D721Med (cell line): ENCODE measurements at places on chromosomes 2 and 18.
A peak's percentile ranks its signal among the peaks of the same experiment; 100 is the strongest.

GRCh38 chr2:170212625-170213280 lies 34.8 kb downstream of the MYO3B start:
- no peak for DNase-seq

- no peak for DNase-seq
Measured at GRCh38 chr2:134281815-134282419, 28.0 kb downstream of the MGAT5 start.

GRCh38 chr2:8392098-8392866 lies 289.6 kb upstream of the ID2 start:
- no peak for DNase-seq

DNA sequence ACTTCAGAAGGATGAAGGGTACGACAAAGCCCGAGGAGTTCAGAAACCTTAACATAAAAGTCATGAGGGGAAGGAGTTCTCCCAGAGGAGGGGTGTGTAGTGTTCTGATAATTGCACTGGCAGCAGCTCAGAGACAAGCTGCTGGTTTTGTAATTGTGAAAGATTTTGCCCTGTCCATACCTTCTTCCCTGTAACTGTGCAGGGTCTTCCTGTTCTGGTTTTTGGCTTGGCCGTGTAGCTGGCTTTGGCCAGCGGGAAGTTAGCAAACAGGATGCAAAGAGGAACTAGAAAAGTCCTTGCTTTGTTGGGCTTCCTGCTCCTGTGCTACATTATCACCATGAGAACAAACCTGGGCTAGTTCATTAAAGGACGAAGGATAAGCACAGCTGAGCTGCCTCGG lies 160.8 kb downstream of the LPIN1 start:
- DNase-seq, result no peak

- peak; percentile 77 for DNase-seq
Measured at GRCh38 chr2:71530641-71531332, 77.4 kb downstream of the DYSF start.

GRCh38 chr2:241835611-241836010 lies 23.1 kb downstream of the PDCD1 start:
- no peak for DNase-seq

DNA sequence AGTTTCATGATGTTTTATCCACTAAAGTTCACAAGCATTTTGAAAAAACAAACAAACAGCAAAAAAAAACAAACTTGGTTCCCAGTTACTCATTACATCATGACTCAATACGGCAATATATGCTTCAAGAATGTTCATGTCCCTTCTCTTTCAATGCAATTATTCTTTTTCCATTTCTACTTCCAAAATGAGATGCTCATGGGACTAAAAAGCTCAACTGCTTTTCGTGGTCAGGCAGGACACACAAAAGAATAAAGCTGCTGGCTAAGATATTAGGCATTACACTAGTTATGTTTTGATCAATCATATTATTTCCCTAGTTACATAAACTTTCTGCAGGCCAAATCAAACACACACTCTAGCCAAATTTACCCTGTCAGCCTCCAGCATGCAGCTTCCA lies 301.3 kb downstream of the EPHA4 start:
- DNase-seq, result no peak

GRCh38 chr18:56327191-56327885 lies 311.1 kb downstream of the TXNL1 start:
- no peak for DNase-seq

- no peak for DNase-seq
Measured at GRCh38 chr2:152504618-152505017, 169.6 kb downstream of the FMNL2 start.

- no peak for DNase-seq
Measured at GRCh38 chr2:15546297-15547098, 14.6 kb downstream of the NBAS start.

DNA sequence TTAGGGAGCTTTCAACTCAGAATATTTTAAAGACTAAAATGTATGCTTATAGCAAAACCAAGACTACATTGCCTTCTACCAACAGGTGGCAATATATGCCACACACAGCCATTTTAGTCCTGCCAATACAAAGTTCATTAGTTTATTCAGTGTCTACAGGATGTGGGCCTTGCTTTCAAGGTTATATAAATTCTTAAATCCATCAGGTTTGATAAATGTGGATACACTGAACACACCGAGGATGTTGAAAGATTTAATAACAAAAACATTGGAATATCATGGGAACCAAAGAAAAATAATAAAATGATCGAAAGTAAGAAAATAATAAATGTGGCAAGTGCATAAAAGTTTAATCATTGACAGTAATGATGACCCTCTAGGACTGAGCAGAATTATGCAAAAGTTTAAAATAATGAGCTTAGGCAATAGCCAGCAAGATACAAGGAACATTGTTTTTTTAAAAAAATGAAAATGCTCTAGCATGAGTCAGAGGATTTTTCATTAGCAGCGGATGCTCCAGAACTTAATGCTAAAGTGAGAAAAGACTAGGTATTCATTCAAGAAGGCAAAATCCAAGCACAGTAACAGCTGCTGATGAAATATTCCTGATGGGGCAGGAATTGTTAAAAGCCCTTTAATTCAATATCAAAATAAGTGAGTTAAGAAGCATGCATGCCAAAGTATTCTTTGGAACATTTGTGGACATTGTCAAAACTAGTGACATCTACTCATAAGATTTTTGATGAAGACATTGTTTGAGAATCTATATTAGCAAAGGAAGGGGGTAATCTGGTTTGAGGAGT lies 14.2 kb downstream of the SCN9A start:
- no peak for DNase-seq

DNA sequence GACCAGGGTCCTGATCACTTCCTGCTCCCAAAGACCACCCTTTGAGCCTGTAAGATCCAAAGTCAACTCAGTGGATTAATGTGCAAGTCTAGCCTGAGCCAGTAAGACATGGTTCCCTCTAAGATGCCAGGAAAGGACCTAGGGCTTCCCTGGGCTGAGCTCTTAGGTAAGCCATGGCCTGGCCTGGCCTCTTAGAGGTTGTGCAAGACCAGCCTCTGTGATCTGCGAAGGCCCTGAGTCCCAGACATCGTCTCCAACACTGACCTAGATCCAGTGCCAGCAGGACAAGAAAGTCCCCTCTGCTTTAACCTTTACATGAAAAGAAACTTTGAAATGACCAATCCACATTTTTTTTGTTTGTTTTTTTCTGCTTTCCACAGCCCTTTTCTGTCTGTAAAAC lies 73.6 kb upstream of the CYP1B1 start:
- DNase-seq, result no peak

DNA sequence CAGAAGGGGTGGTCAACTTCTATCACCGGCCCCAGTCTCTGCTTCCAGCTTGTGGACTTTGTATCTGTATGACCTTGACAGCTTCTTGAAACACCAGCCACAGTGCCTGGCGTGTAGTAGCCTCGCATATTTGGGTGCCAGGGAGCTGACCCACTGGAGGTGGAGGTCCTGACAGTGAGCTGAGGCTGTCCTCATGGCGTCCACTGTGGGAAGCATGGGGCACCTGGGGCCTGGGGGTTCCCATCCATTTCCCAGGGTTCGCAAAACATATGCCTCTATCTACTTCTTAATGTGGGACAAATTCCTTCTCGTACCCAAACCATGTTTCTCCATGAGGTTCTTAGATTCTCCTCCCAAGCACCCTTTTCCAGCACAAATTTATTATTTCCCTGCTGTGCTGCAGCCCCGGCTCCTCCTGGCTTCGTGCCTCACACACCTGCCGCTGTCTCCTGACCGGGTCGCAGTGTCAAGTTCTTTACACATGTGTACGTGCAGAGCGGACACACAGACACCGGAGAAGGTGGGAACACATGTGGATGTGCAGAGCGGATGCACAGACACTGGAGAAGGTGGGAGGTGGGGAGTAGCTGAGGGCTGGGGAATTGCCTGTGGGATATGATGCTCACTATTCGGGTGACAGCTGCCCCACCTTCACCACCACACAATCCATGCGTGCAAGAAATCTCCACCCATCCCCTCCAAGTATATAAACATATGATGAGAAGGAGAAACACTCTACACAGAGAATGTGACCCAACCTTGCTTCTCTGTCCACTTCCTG lies 23.4 kb downstream of the TMEM18 start:
- DNase-seq, result no peak

- DNase-seq, result no peak
Measured at GRCh38 chr2:11802782-11803191, 56.4 kb downstream of the LPIN1 start.

DNA sequence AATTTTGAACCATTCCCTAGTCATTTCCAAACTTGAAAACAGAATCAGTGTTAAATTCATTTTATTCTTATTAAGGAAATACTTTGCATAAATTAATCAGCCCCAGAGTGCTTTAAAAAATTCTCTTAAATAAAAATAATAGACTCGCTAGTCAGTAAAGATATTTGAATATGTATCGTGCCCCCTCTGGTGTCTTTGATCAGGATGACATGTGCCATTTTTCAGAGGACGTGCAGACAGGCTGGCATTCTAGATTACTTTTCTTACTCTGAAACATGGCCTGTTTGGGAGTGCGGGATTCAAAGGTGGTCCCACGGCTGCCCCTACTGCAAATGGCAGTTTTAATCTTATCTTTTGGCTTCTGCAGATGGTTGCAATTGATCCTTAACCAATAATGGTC lies 5.5 kb upstream of the MROH2A start:
- DNase-seq, result no peak
